ENCODE measurements at places on chromosomes 2 and 18.
A peak's percentile ranks its signal among the peaks of the same experiment; 100 is the strongest.

GRCh38 chr2:26463244-26464192 is 14.4 kb downstream of the OTOF start:
- no peak for DNase-seq

DNA sequence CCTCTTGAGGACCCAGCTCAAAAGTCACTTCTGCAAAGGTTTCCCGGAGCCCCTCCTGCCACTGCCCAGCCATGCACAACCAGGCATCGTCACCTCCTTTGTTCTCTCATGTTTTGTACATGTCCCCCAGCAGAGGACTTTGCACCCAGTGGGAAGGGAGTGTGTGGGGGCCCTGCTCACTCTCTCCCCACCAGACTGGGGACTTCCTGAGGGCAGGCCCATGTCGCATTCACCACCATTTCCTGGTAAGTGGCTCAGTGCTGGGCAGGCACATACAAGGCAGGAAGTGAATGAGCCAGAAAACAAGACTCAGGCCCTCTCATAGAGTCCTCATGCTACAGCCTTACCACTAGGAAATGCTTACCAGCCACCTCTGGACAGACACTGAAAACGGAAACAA is 18.9 kb downstream of the MRPL35 start:
- no peak for DNase-seq

- DNase-seq, result no peak
These were observed 68.9 kb downstream of the DCC start for GRCh38 chr18:52408800-52409302.

- no peak for DNase-seq
These were observed 112.3 kb upstream of the IL1R2 start for GRCh38 chr2:101879466-101879865.

GRCh38 chr2:19178175-19178574 is 180.2 kb downstream of the OSR1 start:
- no peak for DNase-seq

- DNase-seq, result no peak
These were observed 356.2 kb upstream of the SMIM21 start for GRCh38 chr18:75783566-75784281.

GRCh38 chr2:231332388-231332787 is 63.1 kb upstream of the B3GNT7 start:
- DNase-seq, result no peak

- DNase-seq, result no peak
These were observed 18.9 kb upstream of the TMEM163 start for GRCh38 chr2:134737671-134738070.

DNA sequence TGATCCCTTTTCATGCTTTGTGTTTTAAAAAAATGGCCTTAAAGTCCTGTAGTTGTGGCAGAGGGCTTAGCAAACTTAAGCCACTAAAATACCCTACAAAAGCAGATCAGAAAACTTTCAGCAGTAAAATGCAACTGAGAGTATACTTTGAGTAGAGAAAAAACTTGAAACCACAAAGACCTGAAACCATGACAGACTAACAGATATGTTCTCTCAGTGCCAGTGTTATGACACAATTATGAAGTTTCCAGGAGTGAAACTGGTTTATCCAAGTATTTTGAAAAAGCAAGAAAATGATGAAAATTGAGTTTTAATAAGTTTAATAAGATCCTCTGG is 74.5 kb downstream of the SPRED2 start:
- no peak for DNase-seq

DNA sequence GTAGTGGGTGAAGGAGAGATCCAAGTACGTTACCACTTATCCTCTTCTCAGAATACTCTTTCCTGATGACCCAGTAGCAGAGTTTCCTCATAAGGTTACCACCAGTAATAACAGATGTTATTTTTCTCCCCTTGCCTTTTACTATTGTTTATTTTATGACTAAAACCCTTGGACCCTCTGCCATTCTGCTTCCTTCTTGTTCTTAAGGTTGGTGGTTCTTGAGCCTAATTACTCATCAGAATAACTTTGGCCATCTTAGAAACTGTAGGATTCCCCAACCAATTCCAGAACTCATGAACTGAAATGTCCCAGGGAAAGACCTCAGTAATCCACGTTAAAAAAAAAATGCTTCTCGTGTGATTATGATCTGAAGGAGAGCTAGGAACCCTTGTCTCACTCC is 64.9 kb downstream of the CHST9 start:
- no peak for DNase-seq

GRCh38 chr2:29228947-29229346 is 113.7 kb downstream of the CLIP4 start:
- no peak for DNase-seq

DNA sequence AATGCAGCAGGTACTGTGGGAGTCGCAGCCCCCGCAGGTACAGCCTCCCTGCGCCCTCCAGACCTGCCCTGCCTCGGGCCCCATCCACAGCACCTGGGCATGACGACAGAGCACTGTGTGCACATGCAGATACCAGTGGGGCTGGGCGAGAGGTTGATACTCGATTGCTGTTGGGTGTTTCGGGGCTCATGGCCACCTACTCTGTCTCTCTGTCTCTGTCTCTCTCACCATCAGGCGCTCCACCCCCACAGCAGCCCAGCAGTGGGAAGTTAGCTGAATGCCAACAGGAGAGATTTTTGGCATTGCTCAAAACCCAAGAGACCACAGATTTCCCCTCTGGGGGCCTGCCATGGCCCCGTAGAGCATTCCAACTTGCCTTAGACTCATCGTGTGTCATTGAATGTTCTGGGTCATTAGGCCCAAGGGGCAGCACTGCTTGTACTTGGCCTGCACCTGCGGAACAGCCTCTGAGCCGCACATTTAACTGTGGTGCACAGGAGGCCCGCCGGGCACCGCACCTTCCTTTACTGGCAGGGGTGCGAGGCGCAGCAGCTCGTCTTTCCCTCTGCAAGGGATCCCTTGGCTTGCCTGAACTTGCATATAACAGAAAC is 18.8 kb downstream of the KCNIP3 start:
- DNase-seq, result peak; percentile 80

DNA sequence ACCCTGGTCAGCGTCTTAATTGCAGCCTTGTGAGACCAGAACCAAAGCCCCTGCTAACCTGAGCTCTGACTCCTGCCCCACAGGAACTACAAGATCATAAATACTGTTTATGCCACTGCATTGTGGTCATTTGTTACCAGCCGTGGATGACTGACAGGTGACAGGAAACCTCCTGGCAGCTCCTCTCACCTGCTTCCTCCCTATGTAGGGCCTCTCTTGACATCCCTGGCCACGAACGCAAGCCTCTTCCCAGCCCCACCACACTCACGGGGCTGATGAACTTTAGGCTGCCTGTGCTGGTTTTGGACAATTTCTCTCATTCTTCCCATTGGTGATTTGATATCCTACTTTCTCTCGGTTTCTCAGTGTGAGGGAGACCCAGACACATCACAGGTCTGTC is 357.2 kb upstream of the MYT1L start:
- no peak for DNase-seq

DNA sequence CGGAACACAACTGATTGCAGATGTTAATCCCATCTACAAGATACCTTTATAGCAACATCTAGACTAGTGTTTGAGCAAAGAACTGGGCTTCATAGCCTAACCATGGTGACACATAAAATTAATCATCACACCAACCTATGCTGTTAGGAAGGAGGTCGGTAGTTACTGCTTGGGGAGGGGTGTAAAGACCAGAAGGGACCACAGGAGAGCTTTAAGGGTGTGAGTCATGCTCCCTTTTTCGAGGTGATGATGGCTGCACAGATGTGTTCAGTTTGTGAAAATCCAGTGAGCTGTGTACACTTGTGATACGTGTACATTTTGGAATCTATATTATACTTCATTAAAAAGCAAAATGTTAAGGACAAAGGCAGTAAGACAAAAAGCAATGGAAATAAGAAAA is 4.6 kb upstream of the SEH1L start:
- no peak for DNase-seq

- no peak for DNase-seq
These were observed 11.3 kb upstream of the ARHGEF4 start for GRCh38 chr2:130825231-130825965.

DNA sequence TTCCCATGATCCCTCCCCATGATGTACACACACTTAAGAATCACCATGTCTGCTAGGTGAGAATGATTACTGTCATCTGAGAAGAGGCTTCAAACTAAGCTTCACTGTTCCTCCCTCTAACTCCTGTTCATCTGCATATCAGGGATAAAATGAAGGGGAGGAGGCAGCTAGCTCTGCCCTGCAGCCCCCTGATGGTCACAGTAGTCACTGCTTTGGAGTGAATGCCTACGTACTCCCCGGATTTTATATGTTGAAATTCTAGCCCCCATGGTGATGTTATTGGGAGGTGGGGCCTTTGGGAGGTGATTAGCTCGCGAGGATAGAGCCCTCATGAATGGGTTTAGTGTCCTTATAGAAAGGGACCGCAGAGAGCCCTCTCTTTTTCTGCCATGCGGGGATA is 156.4 kb downstream of the NCKAP5 start:
- no peak for DNase-seq

- no peak for DNase-seq
These were observed 253.1 kb downstream of the MBD2 start for GRCh38 chr18:53971331-53971730.

GRCh38 chr2:164992818-164993217 is 37.5 kb upstream of the SLC38A11 start:
- DNase-seq, result peak; percentile 87

DNA sequence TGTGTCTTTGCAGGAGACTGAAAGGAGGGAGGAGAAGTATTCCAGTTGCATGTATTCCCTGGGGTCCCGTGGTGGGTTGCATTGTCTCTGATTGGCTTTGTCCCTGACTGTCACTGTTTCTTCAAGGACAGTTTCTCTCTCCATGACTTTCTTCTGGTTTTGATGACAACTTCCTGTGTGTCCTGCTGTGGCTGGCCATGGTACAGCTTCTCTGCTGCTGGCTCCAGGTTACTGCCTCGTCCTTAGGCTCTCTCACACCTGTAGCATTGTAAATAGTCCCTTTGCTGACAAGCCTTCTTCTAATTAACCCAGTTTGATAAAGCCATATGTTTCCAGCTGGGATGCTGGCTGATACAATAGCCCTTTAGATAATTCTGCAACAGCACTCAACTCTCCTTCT is 129.0 kb downstream of the LPIN1 start:
- no peak for DNase-seq

- peak; percentile 75 for DNase-seq
These were observed 45.9 kb downstream of the RPIA start for GRCh38 chr2:88737385-88737784.

GRCh38 chr2:9169349-9170107 is 37.1 kb upstream of the ASAP2 start:
- DNase-seq, result no peak

GRCh38 chr2:181456660-181457120 is 496 bp upstream of the ITGA4 start:
- DNase-seq, result peak; percentile 23

- no peak for DNase-seq
These were observed 106.7 kb downstream of the MEIS1 start for GRCh38 chr2:66541646-66542045.

DNA sequence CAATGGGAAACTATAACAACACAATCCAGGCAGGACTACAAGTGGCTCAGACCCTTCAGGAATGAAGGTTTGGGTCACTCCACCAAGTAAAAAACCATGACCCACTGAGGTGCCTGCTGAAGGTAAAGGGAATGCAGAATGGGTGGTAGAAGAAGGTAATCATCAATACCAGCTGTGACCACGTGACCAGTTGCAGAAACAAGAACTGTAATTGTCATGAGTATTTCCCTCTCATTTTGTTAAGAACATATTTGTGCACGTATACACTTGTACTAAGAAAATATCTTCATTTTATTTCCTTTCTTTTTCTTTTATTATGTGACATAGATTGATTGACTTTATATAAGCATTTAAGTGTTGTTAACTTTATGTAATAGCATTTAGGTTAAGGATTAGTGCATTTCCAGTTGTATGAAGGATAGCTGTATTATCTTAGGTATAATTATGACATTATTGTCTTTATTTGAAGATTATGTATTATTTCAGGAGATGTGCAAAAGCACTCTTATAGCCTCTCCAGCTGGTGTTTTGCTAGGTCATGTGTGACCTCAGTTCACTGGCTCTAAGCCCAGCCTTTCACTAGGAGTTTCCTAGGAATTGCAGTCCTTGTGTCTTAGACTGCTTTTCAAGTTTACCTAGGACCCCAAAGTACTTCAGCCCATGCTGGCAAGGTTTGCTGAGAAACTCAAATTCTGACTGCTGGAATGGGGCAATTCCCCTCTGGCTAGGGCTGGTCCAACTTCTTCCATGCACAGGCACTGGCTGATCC is 125.7 kb upstream of the DPP10 start:
- no peak for DNase-seq

- peak; percentile 19 for DNase-seq
These were observed 196.5 kb downstream of the MYO1B start for GRCh38 chr2:191441496-191442214.

- no peak for DNase-seq
These were observed 157.3 kb upstream of the APCDD1 start for GRCh38 chr18:10297086-10297485.

- DNase-seq, result no peak
These were observed 322.6 kb downstream of the PRKCE start for GRCh38 chr2:45974056-45974455.

DNA sequence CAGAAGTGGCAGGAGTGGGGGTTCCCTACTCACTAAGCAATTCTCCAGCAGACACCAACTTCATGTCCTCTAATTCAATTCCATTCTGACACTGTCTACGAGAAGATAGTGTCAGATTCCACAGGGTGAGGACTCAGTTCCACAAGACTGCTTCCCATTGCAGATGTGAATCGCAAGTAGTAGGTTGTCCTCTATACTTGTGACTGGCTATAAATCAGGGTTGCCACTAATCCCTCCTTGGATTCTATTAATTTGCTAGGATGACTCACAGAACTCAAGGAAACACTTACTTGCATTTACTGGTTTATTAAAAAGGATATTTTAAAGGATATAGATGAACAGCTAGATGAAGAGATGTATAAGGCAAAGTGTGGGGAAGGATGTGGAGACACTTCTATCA is 184.1 kb upstream of the ACVR2A start:
- DNase-seq, result no peak

DNA sequence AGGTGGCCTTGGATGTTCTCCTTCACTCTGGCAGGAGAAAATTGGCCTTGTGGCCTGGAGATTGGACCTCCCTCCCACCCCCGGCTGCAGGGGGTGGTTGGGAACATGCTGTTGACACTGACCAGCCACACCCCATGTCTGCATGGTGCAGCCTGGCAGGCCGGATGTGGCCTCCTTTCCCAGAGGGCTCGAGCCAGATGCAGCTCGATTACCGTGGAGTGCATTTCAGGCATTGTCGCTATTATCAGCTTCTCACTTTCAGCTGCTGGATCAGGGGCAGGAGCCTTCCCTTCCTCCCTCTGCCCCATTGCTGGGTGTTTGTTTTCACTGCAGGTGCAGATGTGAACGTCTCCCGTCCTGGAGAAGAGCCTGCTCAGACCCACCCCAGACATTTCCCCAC is 211.0 kb upstream of the SIX2 start:
- DNase-seq, result no peak

GRCh38 chr2:107385921-107386320 is 440.8 kb upstream of the RGPD4 start:
- no peak for DNase-seq
